ENCODE measurements at places on chromosomes 7 and 10. TPM values are rescaled to one million over a fixed set of nuclear protein-coding genes. Genes with fewer than 3 reads are reported as not detected.

CACNA2D1 gene
- total RNA-seq, result 29.1 TPM

C10orf53 gene
- 33.5 TPM for total RNA-seq

ZNF783 gene
- total RNA-seq, result 41.1 TPM

MNX1 gene
- total RNA-seq, result 3.0 TPM

NCAPG2 gene
- total RNA-seq, result 34.0 TPM

PRTFDC1 gene
- total RNA-seq, result 1.2 TPM

CALD1 gene
- total RNA-seq, result 153 TPM

OR2A42 gene
- total RNA-seq, result not detected

ATOH7 gene
- 1.2 TPM for total RNA-seq

FAM25A gene
- not detected for total RNA-seq

OLAH gene
- 6.1 TPM for total RNA-seq
